Activated T-cell treated with anti-CD3 and anti-CD28 coated beads, Interleukin-2, amount 50 U/mL, for 24 hours (primary cell): ENCODE measurements at places on chromosomes 3 and 15.

DNA sequence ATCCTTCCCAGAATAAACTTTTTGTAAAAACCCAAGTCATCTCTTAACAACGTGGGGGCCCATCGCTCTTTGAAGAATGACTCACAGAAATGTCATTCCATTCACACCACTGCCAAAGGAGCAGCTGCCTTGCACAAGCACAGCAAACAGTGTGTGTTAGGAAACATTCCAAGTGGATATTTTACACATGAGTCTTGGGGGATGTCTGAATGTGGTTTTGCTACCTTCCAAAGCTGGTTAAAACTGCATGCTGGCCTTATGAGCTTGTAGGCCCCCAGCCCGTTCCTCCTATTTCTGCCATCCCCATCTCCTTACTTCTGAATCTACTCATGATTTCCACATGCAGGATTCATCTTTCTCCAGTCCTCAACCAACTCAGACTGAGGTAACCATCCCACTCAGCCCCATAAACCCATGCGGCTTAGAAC lies 130.8 kb downstream of the CPNE4 start:
- DNase-seq: no peak

- no peak for DNase-seq
These were observed 24.6 kb upstream of the AP4E1 start for GRCh38 chr15:50883903-50884302.

GRCh38 chr3:124138148-124138547 lies 146.2 kb upstream of the ROPN1 start:
- no peak for DNase-seq

DNA sequence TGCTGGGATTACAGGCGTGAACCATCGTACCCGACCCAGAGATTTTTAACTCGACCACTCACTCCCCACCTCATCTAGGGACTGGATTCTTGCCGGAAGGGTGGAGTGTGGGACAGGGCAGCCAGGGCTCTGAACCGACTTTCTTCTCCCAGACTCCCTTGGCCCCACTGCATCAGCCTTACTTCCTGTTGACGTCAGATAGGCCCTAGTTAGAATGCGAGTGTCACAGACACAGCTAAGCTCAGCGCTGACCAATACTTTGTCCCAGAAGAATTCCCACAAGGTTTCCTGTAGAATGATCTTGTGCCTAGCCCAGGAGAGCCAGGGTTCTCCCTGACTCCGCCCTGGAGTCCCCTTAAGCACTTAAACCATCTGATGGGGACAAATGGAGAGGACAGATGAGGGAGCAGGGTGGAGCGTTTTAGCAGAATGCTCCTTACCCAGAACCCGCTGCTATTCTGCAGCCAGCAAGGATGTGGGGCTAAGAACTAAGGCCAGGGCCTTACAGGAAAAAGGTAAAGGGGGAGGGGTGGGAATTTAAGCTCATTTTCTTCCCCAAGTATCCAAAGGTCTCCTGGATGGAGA lies 5.8 kb upstream of the TUSC2 start:
- no peak for DNase-seq

GRCh38 chr3:159884661-159885402 lies 103.8 kb upstream of the IL12A start:
- no peak for DNase-seq

DNA sequence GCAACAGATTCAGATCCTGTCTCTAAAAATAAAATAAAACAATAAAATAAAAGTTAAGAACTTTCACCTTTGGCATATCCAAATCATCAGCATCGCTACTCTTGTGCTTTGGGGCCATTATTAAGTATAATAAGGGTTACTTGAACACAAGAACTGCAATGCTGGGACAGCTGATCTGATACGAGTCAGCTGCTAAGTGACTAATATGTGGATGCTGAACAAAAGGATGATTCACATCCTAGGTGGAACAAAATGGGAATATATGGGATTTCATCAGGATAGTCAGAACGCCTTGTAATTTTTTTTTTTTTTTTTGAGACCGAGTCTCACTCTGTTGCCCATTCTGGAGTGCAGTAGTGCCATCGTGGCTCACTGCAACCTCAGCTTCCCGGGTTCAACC lies 29.7 kb downstream of the BUB1B start:
- no peak for DNase-seq
